Esophagus muscularis mucosa (tissue), 4 donors: ENCODE measurements at places on chromosomes 3 and 15. TPM values are rescaled to one million over a fixed set of nuclear protein-coding genes. Genes with fewer than 3 reads are reported as not detected.

The EFHB gene
- total RNA-seq = 3.7 TPM

The INO80 gene
- total RNA-seq = 22.9 TPM

The PYDC2 gene
- total RNA-seq = not detected

The CLSTN2 gene
- total RNA-seq = 3.7 TPM

The TTLL13 gene
- total RNA-seq = 0.42 TPM

The ASTE1 gene
- 2.8 TPM for total RNA-seq

The CD200R1 gene
- 1.7 TPM for total RNA-seq

The A4GNT gene
- total RNA-seq = not detected

The ABI3BP gene
- total RNA-seq = 58.1 TPM

The NANOGP8 gene
- total RNA-seq = 3.3 TPM

The ALPK3 gene
- total RNA-seq = 9.1 TPM

The UROC1 gene
- total RNA-seq = not detected

The SMAD6 gene
- total RNA-seq = 18.9 TPM

The CHRNA7 gene
- total RNA-seq = 0.83 TPM

The MESP1 gene
- 2.8 TPM for total RNA-seq

The DLL4 gene
- 1.7 TPM for total RNA-seq

The HCLS1 gene
- 20.5 TPM for total RNA-seq

The ARGFX gene
- total RNA-seq = not detected

The UPK1B gene
- not detected for total RNA-seq

The PSTPIP1 gene
- 8.0 TPM for total RNA-seq

The MFGE8 gene
- 355 TPM for total RNA-seq

The CEP152 gene
- 10.1 TPM for total RNA-seq

The HGD gene
- total RNA-seq = not detected

The TRIM42 gene
- not detected for total RNA-seq

The ZKSCAN7 gene
- total RNA-seq = 3.6 TPM

The WNT7A gene
- total RNA-seq = not detected

The GOLGA8G gene
- not detected for total RNA-seq

The ABHD5 gene
- 38.4 TPM for total RNA-seq

The KBTBD8 gene
- 2.5 TPM for total RNA-seq

The RAP2B gene
- 11.0 TPM for total RNA-seq

The CYP1A1 gene
- total RNA-seq = not detected

The GOLGA6L9 gene
- total RNA-seq = 3.7 TPM

The TPRG1 gene
- total RNA-seq = 3.3 TPM
